Right ventricle myocardium inferior (tissue), 1 donor: ENCODE measurements at places on chromosomes 1 and 21.

DNA sequence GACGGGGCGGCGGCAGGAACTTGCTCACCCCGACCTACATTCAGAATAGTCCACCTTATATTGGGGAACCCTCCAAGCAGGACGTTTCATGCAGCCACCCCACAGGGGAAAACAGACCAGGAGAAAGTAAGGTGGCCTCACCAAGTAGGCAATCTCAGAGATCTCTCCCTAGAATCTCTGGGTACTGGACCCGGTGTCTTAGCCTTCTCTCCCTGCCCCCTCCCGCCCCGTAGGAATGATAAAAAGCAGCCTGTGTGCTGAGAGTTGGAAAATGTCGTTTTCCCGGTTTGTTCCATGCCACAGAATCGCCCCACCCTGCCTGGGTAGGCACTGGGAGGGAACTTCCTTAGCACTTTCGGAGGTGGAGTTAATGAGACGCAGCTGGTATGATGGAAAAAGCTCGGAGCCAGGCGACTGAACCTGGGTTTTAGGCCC lies 789 bp upstream of the PTPN14 start:
- peak; percentile 68 for DNase-seq

DNA sequence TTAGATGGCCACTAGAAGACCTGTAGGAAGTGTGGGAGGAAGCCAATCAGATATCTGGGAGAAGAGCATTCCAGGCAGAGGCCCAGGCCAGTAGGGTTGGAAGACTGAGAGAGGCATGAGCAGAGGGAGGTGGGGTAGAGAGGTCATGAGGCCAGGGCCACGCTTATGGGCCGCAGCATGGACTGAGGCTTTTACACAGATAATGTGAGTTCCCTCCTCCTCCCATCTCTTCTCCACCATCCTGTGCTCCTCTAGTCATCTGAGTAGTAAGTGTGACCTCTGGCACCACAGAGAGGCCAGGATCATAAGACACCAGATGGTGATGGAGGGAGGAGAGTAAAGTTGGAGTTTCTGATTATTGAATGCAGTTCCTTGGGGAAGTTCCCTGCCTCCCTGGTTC lies 17.1 kb downstream of the TTC22 start:
- no peak for DNase-seq

GRCh38 chr1:203440771-203441170 lies 34.8 kb upstream of the PRELP start:
- peak; percentile 87 for DNase-seq

DNA sequence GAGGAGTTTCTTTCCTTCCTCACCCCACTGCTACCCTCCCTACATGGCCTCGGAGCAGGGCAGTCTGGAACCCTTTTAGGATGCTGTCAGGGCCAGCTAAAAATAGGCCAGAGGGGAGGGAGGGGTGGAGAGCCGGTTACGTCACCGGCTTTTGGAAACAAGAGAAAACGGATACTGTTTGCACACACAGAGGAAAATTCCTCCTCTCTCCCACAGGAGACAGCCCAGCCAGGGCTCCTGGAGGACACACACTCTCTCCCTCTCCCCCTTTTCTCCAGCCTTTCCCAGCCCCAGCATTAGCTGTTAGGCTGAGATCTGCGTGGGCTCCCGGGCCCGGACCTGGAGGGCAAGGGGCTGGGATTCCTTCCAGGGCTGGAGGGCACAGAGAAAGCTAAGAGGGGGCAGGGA lies 20.0 kb upstream of the ALDH4A1 start:
- peak; percentile 86 for DNase-seq

GRCh38 chr1:99546432-99547416 lies 99.2 kb upstream of the PALMD start:
- no peak for DNase-seq
